ENCODE measurements at places on chromosomes 6 and 20.

DNA sequence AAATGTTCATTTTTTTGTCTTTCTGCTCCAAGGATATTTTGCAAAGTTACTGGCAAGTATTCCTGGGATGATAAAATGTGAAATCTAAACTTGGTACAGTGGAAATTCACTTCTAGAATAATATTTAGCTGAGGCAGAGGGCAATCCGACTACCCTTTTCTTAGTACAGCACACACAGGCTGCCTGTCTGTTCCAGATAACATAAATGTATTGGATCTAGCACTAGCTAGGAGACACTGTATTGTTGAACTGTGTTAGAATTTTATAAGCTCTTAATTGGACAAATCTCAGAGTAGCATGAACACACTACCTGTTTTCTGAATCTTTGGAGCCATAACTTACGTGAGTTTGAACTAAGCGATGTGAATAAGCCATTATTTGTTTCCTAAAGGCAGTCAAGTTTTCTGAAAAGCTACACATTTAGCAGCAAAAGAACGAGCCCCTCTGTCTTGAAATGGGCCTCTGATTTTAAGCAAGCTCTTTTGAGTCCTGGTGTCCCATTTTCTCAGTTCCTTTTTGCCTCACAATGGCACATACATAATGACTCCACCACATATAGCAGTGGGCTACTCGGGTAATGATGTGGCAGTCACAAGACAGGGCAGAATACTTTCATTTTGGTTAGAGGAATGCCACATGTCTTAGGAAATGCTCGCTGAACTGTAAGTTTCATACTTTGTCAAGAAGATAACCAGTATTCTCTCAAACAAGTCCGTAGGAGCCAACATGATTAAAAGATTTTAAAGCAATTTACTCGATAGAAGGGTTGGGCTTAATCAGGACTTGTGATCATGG is 116.5 kb upstream of the ESR1 start:
- DNase-seq: no peak

DNA sequence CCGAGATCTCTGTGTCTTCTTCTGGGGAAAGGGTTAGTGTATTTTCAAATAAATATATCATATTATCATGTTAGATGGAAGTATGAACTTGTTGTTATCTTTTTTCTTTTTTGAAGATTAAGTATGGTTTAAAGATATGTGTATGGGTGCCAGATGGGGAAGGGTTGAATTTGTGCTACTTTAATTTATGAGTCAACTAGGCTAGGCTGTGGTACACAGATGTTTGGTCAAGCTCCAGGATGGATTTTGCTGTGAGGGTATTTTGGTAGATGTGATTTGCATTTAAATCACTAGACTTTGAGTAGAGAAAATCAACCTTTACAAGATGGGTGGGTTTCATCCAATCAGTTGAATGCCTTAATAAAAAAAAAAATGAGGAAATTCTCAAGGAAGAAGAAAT is 886.6 kb upstream of the ADGRB3 start:
- DNase-seq: no peak

GRCh38 chr6:111866857-111867256 is 6.4 kb downstream of the FYN start:
- no peak for DNase-seq

DNA sequence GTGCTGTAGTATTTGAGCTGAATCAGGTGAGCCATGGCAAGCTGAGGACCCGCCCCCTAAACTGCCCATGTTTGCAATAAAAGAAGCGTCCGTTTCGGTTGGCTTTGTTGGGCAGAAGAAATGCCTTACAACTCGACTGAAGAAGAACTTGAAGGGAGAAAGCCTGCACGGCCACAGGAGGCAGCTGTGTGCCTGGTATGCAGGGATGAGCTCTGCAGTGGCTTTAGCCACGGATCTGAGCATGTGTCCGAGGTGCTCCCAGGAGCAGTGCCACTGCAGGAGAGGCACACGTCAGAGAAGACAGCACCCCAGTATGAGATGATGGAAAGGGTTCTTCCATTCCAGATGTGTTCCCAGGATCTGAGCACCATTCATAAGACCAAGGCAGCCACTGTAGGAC is 23.5 kb downstream of the KIZ start:
- DNase-seq: no peak

GRCh38 chr20:32978009-32978335 is 26.3 kb downstream of the SUN5 start:
- DNase-seq: no peak

GRCh38 chr6:142400495-142400894 is 98.7 kb downstream of the ADGRG6 start:
- no peak for DNase-seq

- DNase-seq: no peak
These were observed 253.2 kb downstream of the PTPRT start for GRCh38 chr20:42936482-42936881.
